ENCODE measurements at places on chromosomes 5 and 9. TPM values are rescaled to one million over a fixed set of nuclear protein-coding genes. Genes with fewer than 3 reads are reported as not detected.

DNA sequence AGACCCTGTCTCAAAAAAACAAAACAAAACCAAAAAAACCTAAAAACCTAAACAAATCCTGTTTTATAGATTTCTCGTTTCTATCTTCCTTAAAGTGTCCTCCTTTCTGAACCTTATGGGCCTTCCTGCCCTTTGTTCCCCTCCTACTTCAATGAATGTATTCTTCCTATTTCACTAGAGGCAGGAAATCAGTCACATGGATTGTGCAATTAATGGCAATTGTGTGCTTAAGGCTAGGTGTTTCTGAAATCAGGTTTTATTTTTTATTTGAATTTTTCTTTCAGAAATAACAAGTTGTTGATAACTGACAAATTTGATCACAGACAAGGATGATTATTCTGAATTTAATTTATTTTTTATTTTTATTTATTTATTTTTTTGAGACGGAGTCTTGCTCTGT is 220.6 kb upstream of the SEMA6A start:
- DNase-seq, result no peak

- no peak for DNase-seq
Measured at GRCh38 chr5:100667161-100667630, 132.0 kb downstream of the FAM174A start.

Gene ARL14EPL
- total RNA-seq, result not detected

DNA sequence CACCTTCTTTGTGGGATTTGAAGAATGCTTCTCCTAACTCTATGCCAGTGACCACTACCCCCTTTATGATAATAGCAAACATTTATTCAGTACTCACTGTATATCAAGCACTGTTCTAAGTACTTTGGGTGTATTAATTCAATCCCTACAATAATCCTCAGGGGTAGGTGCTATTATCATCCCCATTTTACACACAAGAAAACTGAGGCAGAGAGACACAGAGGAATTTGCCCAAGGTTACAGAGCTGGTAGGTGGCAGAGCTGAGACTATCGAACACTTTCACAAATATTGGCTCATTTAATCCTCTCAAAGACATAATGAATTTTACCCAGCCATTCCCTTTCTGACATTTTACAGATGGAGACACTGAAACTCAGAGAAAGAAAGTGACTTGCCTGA is 9.8 kb upstream of the LARP1 start:
- DNase-seq, result no peak
